ENCODE measurements at places on chromosomes 12 and 14.

DNA sequence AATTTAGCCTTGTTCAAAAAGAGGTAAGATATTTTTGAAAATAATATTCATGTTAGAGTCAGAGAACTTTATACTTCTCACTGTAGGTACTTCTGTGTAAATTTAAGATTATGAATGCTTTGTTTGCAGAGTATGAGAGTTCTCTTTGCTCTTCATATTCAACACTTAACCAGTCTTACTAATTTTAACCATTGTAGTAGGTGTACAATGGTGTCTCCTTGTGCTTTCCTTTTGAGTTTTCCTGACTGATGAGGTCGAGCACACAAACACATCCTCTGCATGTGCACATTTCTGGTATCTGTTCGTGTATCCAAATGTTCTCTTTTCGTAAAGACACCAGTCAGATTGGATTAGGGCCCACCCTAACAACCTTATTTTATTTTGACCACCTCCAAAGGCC lies 45.8 kb downstream of the MIA2 start:
- DNase-seq, result no peak

GRCh38 chr12:3078086-3078820 lies 1.1 kb downstream of the TSPAN9 start:
- no peak for DNase-seq

- no peak for DNase-seq
Observed at GRCh38 chr12:69466867-69467266, 3.3 kb upstream of the FRS2 start.

GRCh38 chr14:52835122-52835903 lies 43.9 kb upstream of the GNPNAT1 start:
- no peak for DNase-seq

- no peak for DNase-seq
Observed at GRCh38 chr14:20699931-20700330, 11.4 kb downstream of the ANG start.

GRCh38 chr12:129196927-129197326 lies 343.6 kb downstream of the GLT1D1 start:
- no peak for DNase-seq

DNA sequence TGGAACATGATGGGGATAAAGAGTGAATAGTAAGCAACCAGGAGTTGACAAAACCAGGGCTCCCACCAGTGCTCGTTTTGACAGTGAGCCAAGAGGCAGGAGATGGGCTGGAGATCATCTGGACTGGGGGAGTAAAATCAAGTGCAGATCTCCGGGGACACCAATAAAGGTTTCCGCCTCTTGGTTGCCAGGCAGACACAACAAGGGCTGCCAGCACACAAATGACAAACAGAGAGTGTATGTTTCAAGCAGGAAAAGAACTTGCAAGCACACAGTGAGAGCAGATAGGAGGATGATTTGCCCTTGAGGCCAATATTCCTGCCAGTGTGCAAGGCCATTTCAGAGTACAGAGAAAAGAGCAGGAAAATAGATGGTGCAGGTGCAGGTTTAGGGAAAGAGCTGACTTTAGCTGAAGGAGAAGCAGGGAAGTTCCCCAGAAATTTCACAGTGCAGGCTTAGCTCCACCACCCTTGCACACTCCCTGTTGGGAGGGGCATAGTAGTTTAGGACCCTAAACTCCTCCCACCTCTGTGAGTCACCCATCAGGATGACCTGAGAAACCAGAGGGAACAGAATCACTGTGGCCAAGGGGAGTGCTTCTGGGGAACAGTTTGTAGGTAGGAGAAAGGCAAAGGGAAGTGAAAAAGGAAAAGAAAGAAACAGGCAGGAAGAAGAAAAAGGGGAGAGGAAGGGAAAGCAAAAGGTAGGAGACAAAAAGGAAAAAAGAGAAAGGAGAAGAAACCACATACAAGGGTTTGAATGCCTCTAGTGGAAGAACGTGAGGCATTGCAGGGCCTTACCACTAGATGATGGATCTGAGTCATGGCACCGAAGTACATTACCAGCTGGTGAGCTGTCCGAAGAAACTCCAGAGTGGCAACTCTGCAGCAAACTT lies 404.4 kb downstream of the SLC6A15 start:
- peak; percentile 83 for DNase-seq

DNA sequence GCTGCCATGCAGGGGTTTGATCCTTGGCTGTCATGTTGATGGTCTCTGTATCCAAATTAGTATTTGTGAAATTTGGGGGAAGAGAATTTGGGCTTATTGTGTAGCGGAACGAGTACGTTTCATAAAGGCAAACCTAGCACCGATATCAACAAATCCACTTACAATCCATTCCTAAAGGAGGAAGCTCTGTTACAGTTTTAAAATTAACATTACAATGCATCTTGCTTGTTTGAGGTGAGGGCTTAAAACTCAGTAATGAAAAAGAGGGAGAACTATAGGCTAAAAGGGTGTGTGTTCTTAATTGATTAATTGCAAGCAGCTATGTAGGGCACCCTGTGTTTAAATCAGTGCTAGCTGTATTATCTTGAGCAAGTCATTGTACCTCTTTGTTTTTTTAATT lies 13.7 kb downstream of the RASSF3 start:
- no peak for DNase-seq

- DNase-seq, result no peak
Observed at GRCh38 chr14:104877066-104877805, 12.2 kb downstream of the CEP170B start.

GRCh38 chr12:64053117-64053516 lies 169.0 kb downstream of the KICS2 start:
- DNase-seq, result no peak

GRCh38 chr12:118371321-118372282 lies 1.1 kb downstream of the TAOK3 start:
- DNase-seq, result peak; percentile 56

DNA sequence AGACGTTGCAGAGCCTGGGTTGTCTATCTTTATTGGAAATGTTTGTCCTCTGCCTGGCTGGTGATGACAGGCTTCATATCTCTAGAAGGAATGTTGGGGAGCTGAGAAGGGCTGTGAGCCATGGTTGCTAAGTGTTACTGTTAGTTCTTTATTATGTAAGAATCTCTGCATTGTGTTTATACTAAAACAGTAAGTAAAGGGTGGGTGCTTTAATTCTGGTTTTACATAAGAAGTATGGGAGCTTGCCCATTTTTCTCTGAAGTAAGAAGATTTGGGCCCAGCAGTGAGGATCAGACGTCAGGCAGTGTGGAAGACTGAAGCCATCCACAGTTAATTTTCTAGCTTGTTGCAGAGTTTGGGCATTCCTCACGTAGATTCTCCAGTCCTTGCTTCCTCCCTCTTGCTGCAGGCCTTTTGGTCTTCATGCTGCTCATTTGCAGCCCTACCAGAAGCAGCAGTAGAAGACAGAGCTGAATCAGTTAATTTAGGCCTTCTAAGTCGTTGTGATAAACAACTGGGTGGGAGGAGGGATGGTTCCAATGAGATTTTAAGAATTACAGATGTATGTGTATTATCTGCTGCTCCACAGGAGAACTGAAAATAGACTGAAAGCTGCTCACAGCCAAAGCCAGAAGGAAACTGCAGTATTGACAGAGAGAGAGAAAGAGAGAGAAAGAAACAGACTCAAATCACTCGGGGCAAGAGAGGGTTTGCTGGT lies 21.4 kb downstream of the WNT5B start:
- DNase-seq, result no peak

DNA sequence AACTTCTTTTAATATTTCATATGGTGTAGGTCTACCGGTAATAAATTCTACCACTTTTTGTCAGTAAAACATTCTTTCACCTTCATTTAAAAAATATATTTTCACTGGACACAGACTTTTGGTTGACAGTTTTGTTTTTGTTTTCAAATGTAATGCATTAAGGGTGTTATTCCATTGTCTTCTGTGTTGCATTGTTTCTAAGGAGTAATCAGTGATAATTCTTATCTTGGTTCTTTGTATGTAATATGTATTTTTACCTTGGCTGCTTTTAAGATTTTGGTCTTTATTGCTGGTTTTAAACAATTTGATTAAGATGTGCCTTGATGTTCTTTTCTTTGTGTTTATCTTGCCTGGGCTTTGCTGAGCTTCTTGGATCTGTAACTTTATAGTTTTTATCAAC lies 4.1 kb downstream of the MAP1LC3B2 start:
- no peak for DNase-seq

DNA sequence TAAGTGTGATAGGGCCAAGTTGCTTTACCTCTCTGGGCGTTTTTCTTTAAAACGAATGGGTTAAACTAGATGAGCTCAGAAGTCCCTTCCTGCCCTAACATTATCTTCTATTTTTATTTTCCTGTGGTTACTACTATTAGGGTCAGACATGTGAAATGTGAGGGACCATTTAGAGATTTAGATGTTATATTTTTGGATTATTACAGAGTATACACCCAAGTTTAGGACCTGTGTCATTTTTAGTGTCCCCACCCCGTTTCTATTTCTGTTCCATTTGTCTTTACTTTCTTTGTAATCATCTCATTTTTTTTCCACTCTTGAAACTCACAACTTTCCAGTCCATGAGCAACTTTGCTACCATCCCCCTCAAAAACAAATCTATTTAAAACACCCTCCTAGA lies 56.3 kb downstream of the SLC4A8 start:
- DNase-seq, result no peak

GRCh38 chr14:22105006-22105623 lies 431.5 kb upstream of the OR4E1 start:
- no peak for DNase-seq

DNA sequence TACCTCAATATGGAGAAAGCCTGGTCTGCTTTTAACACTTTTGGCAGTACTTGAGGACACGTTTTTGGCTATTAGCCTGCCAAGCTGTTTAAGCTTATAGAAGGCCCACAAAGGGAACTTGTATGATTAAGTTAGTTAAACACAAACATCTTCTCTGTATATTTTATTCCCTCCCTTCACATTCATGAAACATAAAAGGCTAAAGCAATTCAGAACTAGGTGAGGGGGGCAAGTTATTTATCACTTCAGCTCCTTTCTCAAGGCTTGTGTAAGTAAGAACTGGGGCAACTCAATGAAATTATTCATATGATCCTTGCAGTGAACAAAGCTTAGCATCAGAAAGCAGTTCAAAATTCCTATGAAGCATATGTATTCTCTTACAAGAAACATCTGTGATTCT lies 7.5 kb downstream of the PRICKLE1 start:
- no peak for DNase-seq

DNA sequence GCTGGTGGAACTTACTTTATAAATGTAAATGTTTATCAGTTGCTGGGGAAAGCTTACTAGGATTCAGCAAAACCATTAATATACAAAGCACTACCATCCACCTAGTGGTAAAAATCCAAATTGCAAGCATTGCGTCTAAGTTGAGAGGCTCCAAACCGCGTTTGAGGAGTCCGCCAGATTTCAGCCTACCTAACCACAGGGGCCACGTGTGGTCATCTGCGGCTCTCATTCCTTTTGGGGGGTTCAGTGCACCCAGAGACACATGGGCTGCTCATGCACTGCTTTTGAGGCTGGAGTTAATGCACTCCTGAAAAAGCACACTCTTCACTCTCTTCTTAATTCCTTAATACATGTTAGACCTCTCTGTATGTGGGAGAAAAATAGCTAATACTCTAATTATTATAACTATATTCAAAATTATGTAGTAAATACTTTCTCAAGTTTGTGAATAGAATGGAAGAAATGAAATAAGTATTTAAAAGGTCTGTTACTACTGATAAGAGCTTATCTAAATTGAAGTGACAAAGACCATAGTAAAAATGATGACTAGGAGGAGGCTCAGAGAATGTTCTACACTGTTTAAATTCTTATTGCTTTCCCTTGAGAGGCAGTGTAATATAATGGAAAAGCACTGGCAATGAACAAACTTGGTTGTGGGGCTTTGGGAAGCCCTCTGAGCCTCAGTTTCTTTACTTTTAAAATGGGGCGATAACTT lies 41.4 kb upstream of the MANSC4 start:
- DNase-seq, result peak; percentile 78

DNA sequence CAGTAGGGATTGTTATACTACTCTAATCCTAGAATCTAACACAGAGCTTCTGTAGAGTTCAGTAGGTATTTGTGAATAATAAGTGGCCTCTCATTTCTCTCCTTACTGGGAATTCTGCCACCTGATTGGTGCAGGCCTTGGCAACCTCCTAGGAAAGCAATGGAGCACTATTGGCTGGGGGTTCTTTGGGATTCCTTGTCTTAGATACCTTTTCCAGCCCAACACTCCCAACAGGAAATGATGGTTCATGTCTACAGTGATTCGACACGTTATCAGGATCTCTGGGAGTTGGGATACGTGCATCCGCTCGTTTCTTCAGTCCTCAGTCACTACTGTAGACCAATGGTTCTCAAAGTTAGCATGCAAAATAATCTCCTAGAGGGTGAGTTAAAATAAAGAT lies 67.4 kb downstream of the ELK3 start:
- DNase-seq, result no peak

DNA sequence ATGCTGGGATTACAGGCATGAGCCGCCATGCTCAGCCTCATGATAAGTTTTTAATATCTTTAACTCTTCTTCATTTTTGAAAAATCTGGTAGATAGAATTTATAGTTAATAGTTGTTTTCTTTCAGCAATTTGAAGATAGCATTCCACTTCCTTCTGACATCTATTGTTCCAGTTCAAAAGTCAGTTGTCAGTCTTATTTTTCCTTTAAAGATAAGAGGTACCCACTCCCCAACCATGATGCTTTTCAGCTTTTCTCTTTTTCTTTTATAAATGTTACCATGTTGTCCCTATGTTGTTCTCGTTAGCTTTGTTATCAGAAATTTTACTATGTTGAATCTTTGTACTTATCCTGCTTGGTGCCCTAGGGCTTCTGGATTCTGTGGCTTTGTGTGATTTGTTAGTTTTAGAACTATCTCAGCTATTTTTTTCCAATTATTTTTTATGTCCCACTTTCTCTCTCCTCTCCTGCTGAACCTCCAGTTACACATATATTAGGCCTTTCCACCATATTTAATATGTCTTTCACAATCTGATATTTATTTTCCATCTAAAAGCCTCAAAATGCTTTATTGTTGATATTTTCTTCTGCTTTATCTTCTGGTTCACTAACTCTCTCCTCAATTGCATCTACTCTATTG lies 181.6 kb upstream of the FOXN3 start:
- no peak for DNase-seq

DNA sequence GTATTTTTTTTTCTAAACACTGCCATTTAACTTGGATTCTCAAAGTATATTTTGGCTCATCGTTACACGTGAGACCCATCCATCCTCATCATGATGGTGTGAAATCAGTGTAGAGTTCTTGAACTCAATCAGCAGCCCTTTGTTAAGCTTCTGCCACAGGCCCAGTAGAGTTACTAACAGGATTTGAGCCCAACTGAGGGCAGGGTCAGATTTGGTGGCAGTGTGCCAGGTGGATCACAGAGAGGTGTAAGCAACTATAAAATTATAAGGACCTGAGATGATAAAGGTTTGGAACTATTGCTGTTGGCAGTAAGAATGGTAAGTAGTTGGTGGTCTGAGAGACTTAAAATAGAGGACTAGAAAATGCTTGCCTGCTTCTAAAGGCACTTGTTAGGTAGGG lies 72.8 kb downstream of the RASSF8 start:
- no peak for DNase-seq

- peak; percentile 73 for DNase-seq
Observed at GRCh38 chr12:107779077-107779831, 4.8 kb downstream of the ASCL4 start.

- DNase-seq, result peak; percentile 46
Observed at GRCh38 chr12:94263905-94264561, 115.7 kb downstream of the PLXNC1 start.
